ENCODE measurements at places on chromosomes 5 and 9.
A peak's percentile ranks its signal among the peaks of the same experiment; 100 is the strongest.

GRCh38 chr5:34053133-34053532 lies 10.1 kb upstream of the C1QTNF3 start:
- peaks cover 16% of the 10 kb centered on the region for H3K36me3 ChIP-seq
- DNase-seq = no peak
- H3K27me3 ChIP-seq = no peaks in the 10 kb centered on the region

GRCh38 chr9:92501671-92502393 lies 19.5 kb upstream of the ASPN start:
- H3K27me3 ChIP-seq = no peaks in the 10 kb centered on the region
- no peak overlapping the region for H3K4me3 ChIP-seq
- H3K27ac ChIP-seq = no peak overlapping the region

DNA sequence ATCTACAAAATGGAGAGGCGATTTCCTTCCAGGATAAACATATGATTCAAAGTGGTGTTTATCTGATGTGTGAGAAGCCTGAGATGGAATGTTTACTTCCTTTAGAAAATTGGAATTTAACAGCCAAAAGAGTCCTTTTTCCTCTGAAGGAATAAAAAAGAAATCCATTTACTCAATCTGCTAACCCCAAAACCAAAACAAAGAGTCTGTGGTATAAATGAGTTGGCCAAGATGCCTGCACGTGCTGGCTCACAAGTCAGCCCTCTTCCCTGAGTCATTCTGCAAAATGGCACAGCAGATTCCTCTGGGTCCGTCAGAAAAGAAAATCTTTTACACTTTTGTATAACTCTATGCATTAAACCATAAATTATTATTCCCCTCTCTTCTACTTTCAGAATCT lies 60.8 kb downstream of the EBF1 start:
- H3K27me3 ChIP-seq = peaks cover 24% of the 10 kb centered on the region
- H3K27ac ChIP-seq = no peak overlapping the region
- no peak overlapping the region for H3K4me3 ChIP-seq

- DNase-seq = no peak
- H3K36me3 ChIP-seq = no peaks in the 10 kb centered on the region
- H3K27me3 ChIP-seq = peaks cover 4% of the 10 kb centered on the region
- no peaks in the 10 kb centered on the region for H3K4me1 ChIP-seq
These were observed 32.1 kb downstream of the MCTP1 start for GRCh38 chr5:95252801-95253200.

GRCh38 chr9:110290001-110290400 lies 33.7 kb upstream of the TXN start:
- no peaks in the 10 kb centered on the region for H3K36me3 ChIP-seq
- no peak overlapping the region for H3K27ac ChIP-seq
- no peak overlapping the region for H3K4me3 ChIP-seq
- H3K27me3 ChIP-seq = peaks cover 2% of the 10 kb centered on the region

- no peaks in the 10 kb centered on the region for H3K36me3 ChIP-seq
- H3K4me3 ChIP-seq = no peak overlapping the region
- no peak for DNase-seq
These were observed 141.1 kb upstream of the SPDL1 start for GRCh38 chr5:169442403-169442874.

DNA sequence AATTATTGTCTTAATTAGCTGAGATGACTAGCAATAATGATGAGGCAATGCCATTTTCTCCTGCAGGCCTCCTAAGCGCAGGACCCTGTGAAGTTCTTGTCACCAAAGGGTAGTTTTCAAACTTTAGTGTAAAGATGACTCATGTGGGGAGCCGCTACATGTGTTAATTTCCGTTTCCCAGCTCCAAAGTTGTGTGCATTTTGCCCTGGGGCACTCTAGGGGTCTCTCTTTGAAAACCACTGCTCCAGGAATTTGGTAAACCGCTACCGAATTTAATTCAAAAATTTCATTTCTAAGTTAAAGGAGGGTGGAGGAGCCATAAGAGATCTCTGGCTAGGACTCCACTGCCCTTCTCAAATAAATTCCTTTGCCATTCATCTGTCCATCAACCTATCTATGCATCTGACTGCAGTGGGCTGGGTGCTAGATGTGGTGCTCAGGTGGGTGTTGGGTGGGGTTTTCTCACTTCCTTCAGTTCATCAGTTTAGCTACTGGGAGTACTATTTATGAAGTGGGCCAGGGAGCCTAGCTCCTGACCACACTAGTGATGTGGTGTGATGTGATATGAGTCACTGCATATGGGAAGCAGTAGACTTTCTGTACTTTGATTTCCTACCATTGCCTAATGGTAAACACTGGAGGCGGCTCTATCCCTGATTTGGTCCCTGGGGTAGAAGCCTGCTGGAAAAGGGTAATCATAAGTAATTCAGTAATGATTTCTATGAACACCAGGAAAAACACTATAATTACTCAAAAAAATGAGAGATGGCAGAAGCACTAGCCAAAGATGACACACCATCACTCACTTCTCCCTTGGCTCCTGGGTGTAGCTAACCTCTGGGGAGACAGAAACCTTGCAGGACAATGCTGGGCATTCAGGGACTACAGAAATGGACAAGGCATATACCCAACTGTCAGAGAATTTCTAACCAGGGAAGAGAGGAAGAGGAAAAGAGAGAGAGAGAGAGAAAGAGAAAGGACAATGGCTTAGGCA lies 4.0 kb upstream of the ZSWIM6 start:
- peaks cover 36% of the 10 kb centered on the region for H3K4me1 ChIP-seq
- peaks cover 16% of the 10 kb centered on the region for H3K27me3 ChIP-seq
- H3K36me3 ChIP-seq = peaks cover 2% of the 10 kb centered on the region
- no peak for DNase-seq
- H3K27ac ChIP-seq = no peak overlapping the region

- H3K4me3 ChIP-seq = no peak overlapping the region
- no peaks in the 10 kb centered on the region for H3K36me3 ChIP-seq
- no peak for DNase-seq
These were observed 2277.4 kb upstream of the C9orf72 start for GRCh38 chr9:29850664-29851063.

GRCh38 chr9:129237164-129237611 lies 59.1 kb upstream of the IER5L start:
- DNase-seq = peak; percentile 25
- H3K4me1 ChIP-seq = peaks cover 39% of the 10 kb centered on the region
- H3K36me3 ChIP-seq = peaks cover 3% of the 10 kb centered on the region
- peak overlapping the region; percentile 89 for H3K27ac ChIP-seq

DNA sequence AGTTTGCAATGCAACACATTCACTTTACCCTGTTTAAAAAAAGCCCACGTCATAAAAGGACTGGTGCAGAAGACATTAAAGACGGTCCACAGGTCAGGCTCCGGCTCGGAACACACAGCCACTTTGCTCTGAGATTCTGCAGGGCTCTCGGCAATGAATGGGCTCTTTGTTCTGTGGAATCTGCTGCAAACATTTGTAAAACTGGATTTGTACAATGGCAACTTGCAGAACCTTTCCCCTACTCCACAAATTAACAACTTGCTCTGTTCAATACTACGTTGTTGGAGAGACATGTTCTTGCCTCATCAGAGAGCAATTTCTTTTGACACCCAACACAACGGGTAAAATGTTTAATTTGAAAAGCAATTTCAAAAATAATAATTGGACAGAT lies 13.0 kb upstream of the NR5A1 start:
- H3K36me3 ChIP-seq = no peaks in the 10 kb centered on the region
- H3K27ac ChIP-seq = no peak overlapping the region
- no peaks in the 10 kb centered on the region for H3K4me1 ChIP-seq
- peaks cover 5% of the 10 kb centered on the region for H3K27me3 ChIP-seq
- H3K4me3 ChIP-seq = no peak overlapping the region

DNA sequence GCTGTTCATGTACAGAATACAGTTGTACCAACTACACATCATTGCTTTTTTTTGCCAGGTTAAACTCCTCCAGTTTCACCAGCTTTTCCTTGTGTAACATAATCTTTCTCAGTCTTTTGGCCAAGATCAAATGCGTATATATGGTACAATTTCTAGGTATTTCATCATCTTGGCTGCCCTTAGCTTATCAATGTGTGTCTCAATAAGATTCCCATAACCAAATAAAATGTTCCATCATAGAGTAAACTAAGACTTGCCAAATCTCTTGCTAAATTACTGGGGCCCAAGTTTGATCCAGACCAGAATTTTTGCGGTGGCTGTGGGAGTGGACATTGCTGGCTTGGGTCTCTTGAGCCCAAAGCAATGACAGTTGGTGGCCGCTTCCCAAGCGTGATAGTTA lies 24.3 kb upstream of the ERBIN start:
- H3K4me3 ChIP-seq = no peak overlapping the region
- no peak for DNase-seq
- no peaks in the 10 kb centered on the region for H3K4me1 ChIP-seq
- peaks cover 6% of the 10 kb centered on the region for H3K27me3 ChIP-seq
- no peak overlapping the region for H3K27ac ChIP-seq

DNA sequence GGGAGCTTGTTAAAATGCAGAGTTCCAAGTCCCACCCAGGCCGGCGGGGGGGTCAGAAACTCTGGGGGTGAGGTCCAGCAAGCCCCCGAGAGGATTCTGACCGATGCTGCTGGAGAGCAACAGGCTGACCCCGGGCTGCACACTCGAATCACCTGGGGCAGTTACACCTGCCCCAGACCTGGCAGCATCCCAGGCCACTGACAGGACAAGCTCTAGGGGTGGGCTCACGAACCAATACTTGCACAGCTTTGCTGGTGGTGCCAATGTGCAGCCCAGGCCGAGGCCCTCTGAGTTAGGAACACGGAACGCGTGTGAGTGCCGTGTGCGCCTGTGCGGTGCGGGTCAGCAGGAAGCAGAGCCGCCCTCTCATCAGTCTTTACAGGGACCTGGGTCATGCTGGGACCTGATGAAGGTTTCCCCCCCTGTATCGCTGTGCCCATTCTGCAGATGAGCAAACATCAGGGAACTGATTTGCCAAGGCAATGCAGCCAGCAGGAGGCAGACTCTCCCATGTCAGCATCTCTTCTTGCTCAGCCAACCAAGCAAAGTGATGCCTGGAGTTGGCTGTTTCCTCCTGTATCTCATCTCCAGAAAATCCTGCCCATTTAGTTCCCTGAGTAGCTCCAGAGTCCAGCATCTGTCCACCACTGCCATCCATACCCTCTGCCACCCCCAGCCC lies 16.3 kb downstream of the FAM163B start:
- no peak overlapping the region for H3K27ac ChIP-seq
- no peak overlapping the region for H3K4me3 ChIP-seq
- no peaks in the 10 kb centered on the region for H3K27me3 ChIP-seq
- no peak for DNase-seq

GRCh38 chr5:4198461-4198860 lies 602.8 kb downstream of the IRX1 start:
- DNase-seq = no peak
- no peak overlapping the region for H3K4me3 ChIP-seq
- no peaks in the 10 kb centered on the region for H3K36me3 ChIP-seq
- H3K27ac ChIP-seq = no peak overlapping the region
- H3K27me3 ChIP-seq = no peaks in the 10 kb centered on the region

DNA sequence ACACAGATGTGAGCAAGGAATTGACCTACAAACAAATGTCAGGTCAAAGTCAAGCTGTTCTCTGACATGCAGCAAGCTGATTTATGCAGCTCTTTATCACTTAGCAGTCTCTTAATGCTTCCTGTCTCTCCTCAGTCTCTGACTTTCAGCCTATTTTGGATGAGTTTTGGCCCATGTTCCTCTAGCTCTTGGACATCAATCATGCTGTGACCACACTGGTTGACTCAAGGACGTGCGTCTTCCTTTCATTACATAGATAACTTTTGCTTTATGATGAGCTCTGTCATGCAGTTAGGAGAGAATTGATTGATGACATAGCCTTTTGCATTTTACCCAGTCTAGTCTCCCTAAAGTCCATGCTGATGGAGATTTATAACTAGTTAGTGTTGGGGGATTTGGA lies 9.4 kb upstream of the REEP5 start:
- DNase-seq = no peak
- no peaks in the 10 kb centered on the region for H3K27me3 ChIP-seq
- peaks cover 4% of the 10 kb centered on the region for H3K36me3 ChIP-seq
- H3K4me1 ChIP-seq = peaks cover 50% of the 10 kb centered on the region
- no peak overlapping the region for H3K27ac ChIP-seq

GRCh38 chr5:93608855-93609254 lies 25.8 kb downstream of the NR2F1 start:
- peaks cover 85% of the 10 kb centered on the region for H3K27me3 ChIP-seq
- no peaks in the 10 kb centered on the region for H3K36me3 ChIP-seq
- peaks cover 7% of the 10 kb centered on the region for H3K4me1 ChIP-seq
- no peak overlapping the region for H3K27ac ChIP-seq
- H3K4me3 ChIP-seq = no peak overlapping the region

GRCh38 chr5:138603249-138603920 lies 28.2 kb upstream of the HSPA9 start:
- H3K36me3 ChIP-seq = no peaks in the 10 kb centered on the region
- no peak for DNase-seq
- H3K4me3 ChIP-seq = no peak overlapping the region
- peaks cover 17% of the 10 kb centered on the region for H3K4me1 ChIP-seq
- H3K27ac ChIP-seq = no peak overlapping the region
- H3K27me3 ChIP-seq = peaks cover 45% of the 10 kb centered on the region

- DNase-seq = no peak
- H3K4me1 ChIP-seq = no peaks in the 10 kb centered on the region
- no peak overlapping the region for H3K4me3 ChIP-seq
- H3K27ac ChIP-seq = no peak overlapping the region
- no peaks in the 10 kb centered on the region for H3K27me3 ChIP-seq
These were observed 32.2 kb downstream of the ALDH7A1 start for GRCh38 chr5:126562823-126563222.
